Activated naive CD4-positive, alpha-beta T cell treated with anti-CD3 and anti-CD28 coated beads, Interleukin-2, amount 50 U/mL, for 72 hours (primary cell): ENCODE measurements at places on chromosomes 11 and 22.

- no peak for DNase-seq
Observed at GRCh38 chr11:89608234-89608966, 101.7 kb upstream of the TRIM77 start.

DNA sequence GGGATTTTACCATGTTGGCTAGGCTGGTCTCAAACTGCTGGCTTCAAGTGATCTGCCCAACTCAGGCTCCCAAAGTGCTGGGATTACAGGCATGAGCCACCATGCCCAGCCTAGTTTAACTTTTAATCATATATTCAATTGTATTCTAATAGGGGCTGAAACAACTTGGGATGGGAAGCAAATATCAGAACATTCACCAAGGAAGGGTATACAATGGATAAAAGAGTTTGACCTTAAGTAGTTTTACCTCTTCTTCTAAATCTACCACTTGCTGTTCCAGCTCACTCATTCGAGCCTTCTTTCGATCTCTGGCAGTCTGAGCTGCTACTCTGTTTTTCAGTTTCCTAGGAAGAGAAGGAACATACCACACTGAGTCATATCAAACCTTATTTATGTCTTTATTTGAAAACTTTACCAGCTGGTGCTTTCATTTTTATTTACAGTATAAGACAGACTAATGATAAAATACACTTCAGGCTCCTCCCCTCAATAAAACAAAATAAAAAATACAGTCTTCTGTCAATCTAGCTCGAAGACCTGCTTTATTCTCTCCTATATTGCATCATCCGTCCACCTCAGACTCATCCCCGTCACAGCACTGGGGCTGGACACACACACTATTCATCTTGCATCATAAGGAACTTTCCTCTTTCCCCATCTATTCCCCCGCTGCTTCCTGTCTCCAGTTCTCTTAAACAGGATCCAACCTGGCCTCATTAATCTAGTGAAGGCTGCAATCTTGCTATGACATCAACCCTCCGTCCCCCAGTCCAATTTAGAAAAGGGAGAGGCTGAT is 1.4 kb downstream of the XBP1 start:
- DNase-seq: peak; percentile 35

DNA sequence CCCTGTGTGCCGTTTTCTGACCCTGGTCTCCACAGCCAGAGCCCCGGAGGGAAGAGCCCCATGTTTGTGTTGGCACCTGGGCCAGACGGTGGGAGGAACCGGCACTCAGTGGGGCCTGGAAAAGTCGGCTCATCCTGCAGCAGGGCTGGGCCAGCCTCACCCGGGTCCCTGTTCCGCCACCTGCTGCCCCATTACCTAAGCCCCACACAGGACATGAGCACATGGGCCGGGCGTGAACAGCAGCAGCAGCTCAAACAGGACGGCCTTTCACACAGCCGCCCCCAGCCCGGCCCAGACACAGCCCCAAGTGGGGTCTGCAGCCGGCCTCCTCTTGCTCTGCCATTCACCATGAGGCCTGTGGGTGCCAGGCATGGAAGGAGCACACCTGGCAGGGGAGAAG is 302.4 kb downstream of the MN1 start:
- DNase-seq: no peak

GRCh38 chr11:119417726-119418540 is 5.0 kb downstream of the THY1 start:
- no peak for DNase-seq

GRCh38 chr22:49417326-49417725 is 410.3 kb downstream of the BRD1 start:
- DNase-seq: no peak

DNA sequence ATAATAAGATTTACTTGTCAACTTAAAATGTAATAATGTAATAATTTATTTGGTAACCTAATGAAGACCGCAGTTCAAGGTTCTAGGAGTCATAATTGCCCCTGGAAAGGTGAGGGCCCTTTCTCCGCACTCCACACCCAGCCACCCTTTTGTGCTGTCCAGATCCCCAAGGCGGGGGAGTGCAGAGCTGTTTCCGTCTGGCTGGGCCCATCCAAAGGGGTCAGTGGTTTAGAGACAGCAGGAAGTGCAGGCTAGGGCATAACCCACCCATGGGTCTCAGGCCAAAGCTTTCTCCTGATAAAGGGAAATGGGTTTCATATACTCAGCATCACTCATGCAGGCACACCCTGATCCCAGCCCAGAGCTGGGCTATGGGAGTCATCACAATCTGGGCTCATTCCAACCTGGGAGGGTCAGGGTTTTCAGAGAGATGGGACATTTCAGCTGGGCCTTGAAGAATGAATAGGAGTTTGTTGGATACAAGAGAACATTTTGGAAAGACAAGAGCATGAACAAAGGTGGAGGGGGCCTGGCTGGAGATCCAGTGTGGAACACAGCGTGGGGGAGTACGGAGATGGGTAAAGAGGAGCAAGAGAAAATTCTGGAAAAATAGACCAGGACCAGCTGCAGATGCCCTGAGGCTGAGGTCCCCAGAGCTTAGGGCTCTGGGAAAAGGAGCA is 432.2 kb downstream of the TBC1D22A start:
- no peak for DNase-seq

DNA sequence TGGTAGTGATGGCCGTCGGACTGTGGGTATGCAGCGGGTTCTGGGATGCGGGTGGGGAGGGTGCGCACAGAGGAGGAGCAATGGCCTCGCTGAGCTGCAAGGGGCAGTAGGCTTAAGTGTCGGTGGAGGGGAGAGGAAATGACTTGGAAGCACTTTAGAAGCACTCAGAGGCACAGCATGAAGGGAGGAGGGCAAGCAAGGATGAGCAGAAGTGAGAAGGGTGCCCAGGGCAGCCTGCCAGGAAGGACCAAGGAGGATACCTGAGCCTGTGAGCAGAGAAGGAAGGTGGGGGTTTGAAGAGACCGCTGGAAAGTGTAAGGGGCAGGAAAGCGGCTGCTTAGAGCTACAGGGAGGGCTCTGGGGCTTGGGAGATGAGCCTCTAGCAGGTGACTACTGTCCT is 330 bp downstream of the SLC5A1 start:
- DNase-seq: no peak

GRCh38 chr22:26624803-26625202 is 3.0 kb downstream of the CRYBA4 start:
- DNase-seq: no peak

GRCh38 chr11:63841554-63841953 is 2.6 kb downstream of the MARK2 start:
- no peak for DNase-seq

DNA sequence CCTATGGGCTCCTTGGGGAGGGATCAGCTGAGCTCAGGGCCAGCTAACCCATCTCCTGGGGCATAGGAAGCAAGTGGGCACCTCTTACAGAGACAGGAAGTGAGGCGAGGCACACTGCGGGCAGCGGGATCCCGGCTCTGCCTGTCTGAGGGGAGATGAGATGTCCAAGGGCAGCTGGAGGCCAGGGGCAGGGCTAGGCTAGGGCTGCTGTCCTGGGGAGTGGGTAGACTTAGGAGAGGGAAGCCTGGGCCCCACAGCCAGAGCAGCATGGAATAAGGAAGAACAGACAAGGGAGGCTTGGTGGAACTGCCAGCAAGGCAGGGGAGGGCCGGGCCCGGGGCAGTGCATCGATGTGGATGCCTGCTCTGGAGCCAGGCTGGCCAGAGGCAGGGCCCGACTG is 76.3 kb downstream of the MORC2 start:
- DNase-seq: no peak

GRCh38 chr11:102582140-102582539 is 43.0 kb downstream of the MMP20 start:
- no peak for DNase-seq

GRCh38 chr11:5818245-5818886 is 9.6 kb downstream of the OR52N2 start:
- no peak for DNase-seq

DNA sequence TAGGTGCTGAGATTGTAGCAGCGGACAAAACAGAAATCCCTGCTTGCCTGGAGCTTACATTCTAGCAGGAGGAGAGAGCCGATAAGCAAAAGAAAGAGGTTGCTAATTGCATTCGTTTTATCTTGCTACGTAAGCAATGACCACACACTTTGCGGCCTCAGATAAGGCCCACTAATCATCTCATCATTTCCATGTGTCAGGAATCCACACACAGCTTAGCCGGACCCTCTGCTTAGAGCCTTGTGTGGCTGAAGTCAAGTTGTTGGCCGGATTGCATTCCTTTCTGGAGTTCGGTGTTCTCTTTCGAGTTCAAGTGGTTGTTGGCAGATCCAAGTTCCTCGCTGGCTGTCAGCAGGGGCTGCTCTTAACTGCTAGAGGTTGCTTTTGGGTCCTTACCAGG is 101.6 kb downstream of the CHST1 start:
- no peak for DNase-seq

DNA sequence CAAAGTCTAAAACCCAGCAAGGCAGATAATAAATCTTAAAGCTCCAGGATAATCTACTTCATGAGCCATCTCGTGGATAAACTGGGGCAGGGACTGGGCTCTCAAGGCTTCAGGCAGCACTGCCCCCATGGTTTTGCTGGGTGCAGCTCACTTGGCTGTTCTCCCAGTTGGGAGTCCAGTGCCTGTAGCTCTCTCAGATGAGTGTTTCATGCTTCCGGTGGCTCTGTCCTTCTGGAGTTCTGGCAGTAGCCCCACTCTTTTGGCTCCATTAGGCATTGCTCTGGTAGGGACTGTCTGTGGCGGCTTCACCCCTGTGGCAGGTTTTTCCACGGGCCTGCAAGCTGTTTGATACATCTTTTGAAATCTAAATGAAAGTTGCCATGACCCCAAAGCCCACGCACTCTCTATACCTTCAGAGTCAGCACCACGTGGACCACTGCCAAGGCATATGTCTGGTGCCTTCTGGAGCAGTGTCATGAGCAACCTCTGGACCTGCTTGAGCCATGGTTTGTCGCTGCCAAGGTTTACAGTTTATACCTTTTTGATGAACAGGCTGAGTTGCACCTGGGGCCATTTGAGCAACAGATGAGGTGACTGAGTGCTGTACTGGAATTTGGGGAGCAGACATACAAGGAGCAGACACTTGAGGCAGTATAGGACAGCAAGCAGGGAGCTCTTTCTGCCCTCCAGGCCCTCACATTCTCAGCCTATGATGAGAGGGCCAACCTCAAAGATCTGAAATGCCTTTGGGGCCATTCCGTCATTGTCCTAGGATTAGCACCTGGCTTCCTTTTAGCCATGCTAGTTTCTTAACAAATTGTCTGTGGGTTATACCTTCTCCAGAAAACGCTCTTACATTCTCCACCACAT is 48.6 kb downstream of the MTNR1B start:
- no peak for DNase-seq

GRCh38 chr11:46162700-46163099 is 41.4 kb upstream of the PHF21A start:
- DNase-seq: peak; percentile 34

DNA sequence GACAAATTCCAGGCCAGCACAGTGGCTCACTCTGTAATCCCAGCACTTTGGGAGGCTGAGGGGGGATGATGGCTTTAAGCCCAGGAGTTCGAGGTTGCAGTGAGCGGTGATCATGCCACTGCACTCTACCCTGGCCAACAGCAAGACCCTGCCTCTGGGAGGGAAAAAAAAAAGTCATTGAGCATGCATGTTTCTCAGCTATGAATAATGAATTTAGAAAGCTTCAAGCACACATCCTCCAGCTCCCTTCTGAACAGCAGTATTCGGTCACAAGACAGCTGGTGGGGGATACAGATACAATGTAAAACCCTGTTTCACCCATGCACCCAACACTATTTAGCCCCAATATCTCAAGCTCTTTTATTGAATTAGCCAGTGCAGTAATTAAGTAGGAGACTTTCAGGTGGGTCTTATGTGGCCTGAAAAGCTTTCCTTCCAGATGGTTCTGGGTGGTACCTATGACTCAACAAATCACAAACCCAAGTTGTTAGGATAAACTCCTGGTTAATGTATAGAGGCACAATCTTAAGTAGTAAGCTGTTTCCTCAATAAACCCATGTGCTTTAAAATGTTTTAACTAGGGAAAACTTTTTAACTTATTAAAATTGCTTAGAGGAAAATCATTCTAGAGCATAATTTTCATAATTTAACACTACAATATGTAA is 13.4 kb downstream of the PRDM10 start:
- no peak for DNase-seq

DNA sequence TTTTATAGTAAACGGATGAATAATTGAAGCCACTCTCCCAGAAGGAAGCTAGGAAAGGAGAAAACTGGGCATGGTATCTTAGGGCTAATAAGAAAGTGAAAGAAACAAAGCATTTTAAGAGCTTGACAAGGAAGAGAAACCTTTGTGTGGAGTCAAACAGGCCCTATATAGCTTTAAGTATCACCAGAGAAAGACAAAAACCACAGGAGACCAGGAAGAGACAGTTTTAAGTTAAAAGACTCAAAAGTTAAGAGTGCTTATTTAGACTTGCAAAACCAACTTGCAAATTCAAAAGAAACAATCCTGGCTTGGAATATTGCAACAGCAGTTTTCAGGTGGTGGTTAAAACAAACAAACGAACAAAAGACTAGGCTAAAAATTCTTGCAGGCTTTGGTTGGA is 3.4 kb downstream of the PAK1 start:
- no peak for DNase-seq

DNA sequence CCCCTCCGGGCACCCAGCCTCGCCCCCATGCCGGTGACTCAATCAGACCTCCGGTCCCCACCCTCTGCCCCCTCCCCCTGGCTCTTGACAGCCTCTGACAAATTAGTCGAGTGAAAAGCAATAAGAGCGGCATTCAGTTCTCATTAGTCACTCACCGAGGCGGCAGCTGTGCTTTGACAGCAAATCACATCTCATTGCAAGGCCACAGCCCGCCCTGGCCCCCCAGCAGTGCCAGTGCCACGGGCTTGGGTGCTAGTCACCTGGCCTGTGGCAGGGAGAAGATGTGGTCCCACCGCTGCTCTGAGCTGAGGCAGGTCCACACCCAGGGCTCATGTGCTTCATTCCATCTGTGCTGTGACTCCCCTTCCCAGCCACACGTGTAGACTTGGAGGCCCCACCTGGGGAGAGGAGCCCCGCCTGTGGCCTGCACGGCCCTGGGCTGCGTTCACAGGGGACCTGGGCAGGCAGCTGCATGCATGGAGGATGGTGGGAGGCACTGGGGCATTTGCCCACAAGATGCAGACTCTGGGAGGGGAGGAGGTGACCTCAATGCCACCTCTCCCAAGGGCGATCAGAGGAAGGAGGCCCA is 7.4 kb upstream of the TH start:
- no peak for DNase-seq

- DNase-seq: no peak
Observed at GRCh38 chr11:67492801-67493547, 10.1 kb downstream of the AIP start.

GRCh38 chr11:91220476-91221202 is 997.8 kb upstream of the CHORDC1 start:
- DNase-seq: no peak

DNA sequence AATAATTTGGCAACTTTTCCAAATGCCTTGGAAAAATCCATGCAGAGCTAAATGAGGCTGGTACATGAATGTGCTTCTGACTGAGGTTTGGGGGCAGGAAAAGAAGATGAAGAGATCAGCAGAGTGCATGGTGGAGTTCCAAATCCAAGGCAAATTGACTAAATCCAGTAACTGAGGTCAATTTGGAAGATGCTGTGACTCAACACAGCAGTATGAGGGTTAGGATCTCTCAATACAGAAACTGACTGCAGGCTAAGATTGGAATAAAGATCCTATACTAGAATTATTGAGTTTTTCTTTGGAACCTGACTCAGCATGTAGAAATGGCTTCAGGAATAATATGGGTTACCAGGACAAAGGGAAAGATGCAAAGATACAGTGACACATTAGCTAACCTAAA is 99.3 kb upstream of the FAT3 start:
- DNase-seq: no peak

- DNase-seq: peak; percentile 47
Observed at GRCh38 chr11:125886997-125887372, 483 bp upstream of the HYLS1 start.
